ENCODE measurements at places on chromosomes 6 and 20.

- DNase-seq, result no peak
These were observed 91.1 kb downstream of the MRPL14 start for GRCh38 chr6:44036196-44036595.

DNA sequence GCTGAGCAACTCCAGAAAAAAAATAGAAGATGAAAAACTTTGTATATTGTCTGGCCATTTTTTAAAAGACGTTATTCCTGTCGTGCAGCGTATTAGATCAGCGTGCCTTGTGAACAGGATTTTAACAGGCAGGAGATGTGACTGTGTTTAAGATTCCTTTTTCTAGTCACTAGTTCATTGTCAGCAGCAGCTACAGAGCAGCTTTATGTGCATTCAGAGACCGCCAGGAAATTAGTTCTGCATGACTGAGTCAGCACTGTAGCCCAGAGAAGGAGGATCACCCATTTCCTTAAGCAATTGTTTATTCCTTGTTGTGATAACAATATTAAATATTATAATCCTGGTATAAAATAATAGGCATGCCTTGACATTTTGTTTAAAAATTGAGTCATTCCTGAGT is 75.4 kb upstream of the ADGRB3 start:
- DNase-seq, result no peak

DNA sequence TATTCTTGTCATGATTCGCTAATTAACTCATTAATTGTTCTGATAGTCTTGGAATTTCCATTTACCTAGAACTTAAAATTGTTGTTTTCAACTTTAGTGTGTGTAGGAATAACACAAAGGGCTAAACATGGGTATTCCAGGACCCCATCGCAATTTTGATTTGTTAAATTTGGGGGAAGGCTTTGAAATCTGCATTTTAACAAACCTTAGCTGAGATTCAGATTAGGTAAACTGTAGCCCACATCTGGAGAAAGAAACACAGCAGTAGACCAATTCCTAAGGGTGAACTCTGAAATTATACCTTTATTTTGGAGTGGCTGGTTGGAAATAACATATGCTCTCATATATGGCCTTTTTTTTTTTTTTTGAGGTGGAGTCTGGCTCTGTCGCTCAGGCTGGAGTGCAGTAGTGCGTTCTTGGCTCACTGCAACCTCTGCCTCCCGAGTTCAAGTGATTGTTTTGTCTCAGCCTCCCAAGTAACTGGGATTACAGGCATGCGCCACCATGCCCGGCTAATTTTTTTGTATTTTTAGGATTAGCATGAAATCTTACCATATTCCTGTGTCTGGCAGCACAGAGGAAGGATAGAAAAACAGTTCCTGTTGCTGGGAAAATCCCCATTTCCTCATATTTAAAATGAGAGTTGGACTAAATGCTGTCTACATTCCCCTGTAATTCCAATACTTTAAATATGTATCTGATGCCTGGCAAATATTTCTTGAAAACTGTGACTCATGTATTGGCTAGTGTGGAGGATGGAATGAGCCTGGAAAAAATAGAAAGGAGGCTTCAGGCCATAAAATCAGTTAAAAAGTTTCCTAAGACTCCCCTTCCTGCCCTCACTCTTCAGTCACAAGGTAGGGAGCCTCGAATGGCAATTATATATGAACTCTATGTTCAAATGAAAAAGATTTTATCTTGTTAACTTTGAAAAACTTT is 96.7 kb upstream of the FAM184A start:
- no peak for DNase-seq

DNA sequence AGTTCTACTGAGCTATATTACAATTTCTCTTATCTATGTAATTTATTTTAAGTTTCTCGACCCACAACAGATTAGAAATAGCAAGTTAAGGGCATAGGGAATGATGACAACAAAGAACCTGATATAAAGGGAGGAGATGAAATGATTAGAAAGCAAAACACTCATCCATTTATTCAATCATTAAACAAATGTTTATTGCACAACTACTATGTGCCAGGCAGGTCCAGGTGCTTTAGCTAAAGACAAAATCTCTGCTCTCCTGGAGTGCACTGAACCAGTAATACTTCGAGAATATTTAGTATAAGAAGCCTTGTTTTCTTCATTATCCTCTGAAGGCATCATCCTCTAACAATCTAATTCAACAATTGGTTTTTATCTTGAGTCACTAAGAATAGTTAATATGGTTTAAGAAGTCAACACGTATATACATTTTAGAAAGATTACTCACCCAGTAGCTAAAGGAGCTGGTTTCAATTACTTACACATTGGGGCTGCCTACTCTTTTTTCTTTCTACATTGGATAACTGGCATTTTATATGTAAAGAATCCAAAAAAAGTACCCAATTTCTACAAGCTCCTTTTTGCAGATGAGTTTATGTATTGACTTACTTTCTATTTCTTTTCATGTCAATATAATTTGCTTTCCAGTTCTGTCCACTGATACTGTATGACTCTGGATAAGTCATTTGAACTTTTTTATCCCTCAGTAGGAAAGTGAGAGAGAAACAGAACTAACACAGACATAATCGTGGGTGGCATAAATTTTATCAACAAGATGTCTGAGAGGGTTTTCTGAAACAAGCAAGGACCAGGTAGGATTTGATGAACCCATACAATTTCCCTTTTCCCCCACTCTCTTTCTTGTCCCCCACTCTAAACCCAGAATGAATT is 312.6 kb downstream of the CLIC5 start:
- no peak for DNase-seq

DNA sequence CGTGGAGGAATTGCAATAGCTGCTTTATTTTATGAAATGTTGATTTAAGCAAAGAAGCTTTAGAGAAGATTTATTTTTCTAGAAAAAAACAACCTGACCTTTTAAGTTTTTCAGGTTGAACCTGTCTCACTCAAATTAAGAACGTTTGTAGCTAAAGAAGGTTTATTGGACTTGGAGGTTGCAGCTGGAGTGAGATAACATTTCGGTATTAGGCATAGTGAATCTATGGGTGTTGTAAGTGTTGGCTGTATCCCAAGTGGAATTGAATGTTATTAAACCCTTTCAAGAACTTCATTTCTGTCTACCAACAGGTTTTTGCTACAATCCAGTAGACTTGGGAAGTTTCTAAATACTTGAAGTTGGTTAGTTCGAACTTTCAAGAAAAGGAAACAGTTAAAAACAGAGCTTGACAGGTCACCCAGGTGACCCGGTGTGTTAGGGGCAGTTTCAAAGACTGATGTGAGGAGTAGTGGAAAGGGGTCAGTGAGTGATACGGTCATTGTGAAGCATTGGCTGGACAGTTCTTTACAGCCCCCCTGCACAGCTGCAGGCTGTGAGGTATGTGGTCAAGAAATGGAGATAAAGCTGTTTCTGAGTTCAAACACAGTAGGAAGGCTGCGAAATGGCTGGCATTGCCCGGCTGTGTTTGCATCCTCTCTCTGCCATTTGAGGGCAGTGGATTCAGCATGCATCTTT is 2.4 kb upstream of the TBCC start:
- no peak for DNase-seq
